T-helper 2 cell treated with Interferon-gamma antibody and Interleukin-4, amounts not matched to agents 5 μg/mL and 100 μg/mL, for 36 hours (primary cell): ENCODE measurements at places on chromosomes 13 and 19.

DNA sequence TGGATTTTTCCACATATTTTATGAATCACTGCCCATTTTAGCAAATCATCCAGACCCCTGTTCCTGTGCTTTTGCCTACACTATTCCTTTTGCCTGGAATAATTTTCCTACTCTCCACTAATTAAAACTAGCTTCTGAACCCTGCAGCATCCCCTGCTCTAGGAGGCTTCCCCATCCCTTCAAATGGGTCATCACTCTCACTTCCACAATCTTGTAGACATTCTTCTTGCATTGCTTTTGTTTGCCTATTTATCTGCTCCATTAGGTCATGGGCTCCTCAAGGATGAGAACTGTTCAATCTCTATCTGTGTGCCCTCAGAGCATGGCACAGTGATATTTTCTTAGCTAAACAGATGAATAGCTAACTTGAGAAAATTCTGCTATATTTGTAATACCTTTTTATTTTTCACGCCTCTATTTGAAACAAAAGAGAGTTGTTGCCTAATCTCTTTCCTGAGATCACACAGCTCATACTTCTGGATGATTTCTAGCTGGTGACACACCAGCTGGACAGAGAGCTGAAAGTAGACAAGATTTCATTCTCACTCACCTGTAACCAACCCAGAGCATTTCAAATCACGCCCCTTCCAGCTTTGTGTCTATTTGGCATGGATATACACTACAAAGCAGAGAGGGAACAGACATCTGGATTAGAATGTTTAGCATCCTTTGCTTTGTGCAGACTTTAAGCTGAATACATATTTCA lies 466.0 kb downstream of the FOXO1 start:
- no peak for DNase-seq
- H3K4me3 ChIP-seq = no peak overlapping the region
- H3K4me1 ChIP-seq = peaks cover 6% of the 10 kb centered on the region
- H3K36me3 ChIP-seq = peaks cover 3% of the 10 kb centered on the region
- H3K27ac ChIP-seq = no peak overlapping the region

GRCh38 chr13:113653264-113654174 lies 4.5 kb downstream of the ATP4B start:
- H3K36me3 ChIP-seq = no peaks in the 10 kb centered on the region
- H3K27ac ChIP-seq = no peak overlapping the region
- DNase-seq = no peak

DNA sequence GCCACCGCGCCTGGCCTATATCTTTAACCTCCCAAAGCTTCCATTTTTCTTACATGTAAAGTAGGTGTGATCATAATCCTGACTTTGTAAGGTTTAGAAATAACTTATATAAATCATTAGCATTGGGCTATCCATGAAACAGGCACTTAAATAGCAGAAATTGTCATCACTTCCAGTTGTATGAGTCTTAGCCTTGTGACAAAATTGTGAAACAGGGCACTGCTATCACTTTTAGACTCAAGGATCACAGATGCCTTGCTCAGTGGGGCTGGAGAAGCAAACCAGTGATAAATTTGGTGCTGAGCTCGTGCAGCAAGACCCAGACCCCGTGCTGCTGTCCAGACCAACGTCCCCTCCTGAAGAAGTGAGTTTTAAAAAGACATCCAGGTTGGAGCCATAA lies 209.7 kb downstream of the KATNAL1 start:
- DNase-seq = no peak
- H3K36me3 ChIP-seq = no peaks in the 10 kb centered on the region
- H3K4me3 ChIP-seq = no peak overlapping the region
- no peak overlapping the region for H3K27ac ChIP-seq
- no peaks in the 10 kb centered on the region for H3K4me1 ChIP-seq

GRCh38 chr13:40221460-40222201 lies 444.8 kb downstream of the FOXO1 start:
- H3K36me3 ChIP-seq = no peaks in the 10 kb centered on the region
- DNase-seq = peak; percentile 53
- H3K4me3 ChIP-seq = peak overlapping the region; percentile 68

DNA sequence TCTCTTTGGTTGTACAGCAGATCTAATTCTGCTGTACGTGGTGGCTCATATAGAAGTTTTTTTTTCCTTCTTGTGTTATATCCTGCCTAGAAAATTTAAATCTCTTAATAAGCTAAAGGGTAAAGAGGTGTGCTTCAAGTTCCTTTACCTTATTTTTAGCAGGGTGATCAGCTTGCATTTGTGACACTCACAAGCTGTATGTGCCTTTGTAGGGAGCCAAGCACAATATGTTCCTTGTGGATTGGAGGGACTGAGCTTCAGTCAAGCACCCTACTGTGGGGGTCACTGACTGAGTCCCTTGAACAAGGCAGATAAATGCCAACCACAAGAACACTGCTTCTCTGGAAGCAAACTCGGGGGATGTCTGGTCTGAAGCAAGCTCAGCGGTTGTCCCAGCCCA lies 12.6 kb upstream of the ERICH6B start:
- H3K27ac ChIP-seq = no peak overlapping the region
- DNase-seq = no peak
- peaks cover 12% of the 10 kb centered on the region for H3K27me3 ChIP-seq
- H3K4me1 ChIP-seq = peaks cover 10% of the 10 kb centered on the region

- no peaks in the 10 kb centered on the region for H3K36me3 ChIP-seq
- H3K4me1 ChIP-seq = peaks cover 27% of the 10 kb centered on the region
- no peak overlapping the region for H3K4me3 ChIP-seq
These were observed 230.8 kb downstream of the DLEU7 start for GRCh38 chr13:50612717-50613116.

- no peaks in the 10 kb centered on the region for H3K27me3 ChIP-seq
- DNase-seq = no peak
- no peak overlapping the region for H3K4me3 ChIP-seq
- no peaks in the 10 kb centered on the region for H3K4me1 ChIP-seq
- no peaks in the 10 kb centered on the region for H3K36me3 ChIP-seq
- no peak overlapping the region for H3K27ac ChIP-seq
These were observed 79.7 kb downstream of the INSR start for GRCh38 chr19:7214324-7215089.

DNA sequence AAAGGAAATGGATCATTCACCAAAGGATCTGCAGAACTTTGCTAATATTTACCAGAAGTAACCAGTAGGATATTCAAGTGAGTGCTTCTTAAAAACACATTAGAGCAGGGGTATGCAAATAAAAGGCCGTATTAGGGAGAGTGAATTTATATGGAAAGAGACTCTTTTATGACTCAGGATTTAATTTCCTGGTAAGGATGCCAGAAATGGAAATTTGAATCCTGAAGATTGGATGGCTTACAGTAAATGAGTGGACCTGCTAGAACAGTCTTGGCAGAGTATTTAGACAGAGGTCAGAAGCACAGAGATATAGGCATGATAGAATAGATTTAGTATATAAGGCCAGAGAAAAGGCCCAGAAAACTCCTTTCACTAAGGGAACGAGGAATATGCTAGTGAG lies 201.6 kb downstream of the SLITRK5 start:
- H3K27me3 ChIP-seq = no peaks in the 10 kb centered on the region
- H3K4me3 ChIP-seq = no peak overlapping the region
- no peak overlapping the region for H3K27ac ChIP-seq
- H3K36me3 ChIP-seq = no peaks in the 10 kb centered on the region
- DNase-seq = no peak
- no peaks in the 10 kb centered on the region for H3K4me1 ChIP-seq

DNA sequence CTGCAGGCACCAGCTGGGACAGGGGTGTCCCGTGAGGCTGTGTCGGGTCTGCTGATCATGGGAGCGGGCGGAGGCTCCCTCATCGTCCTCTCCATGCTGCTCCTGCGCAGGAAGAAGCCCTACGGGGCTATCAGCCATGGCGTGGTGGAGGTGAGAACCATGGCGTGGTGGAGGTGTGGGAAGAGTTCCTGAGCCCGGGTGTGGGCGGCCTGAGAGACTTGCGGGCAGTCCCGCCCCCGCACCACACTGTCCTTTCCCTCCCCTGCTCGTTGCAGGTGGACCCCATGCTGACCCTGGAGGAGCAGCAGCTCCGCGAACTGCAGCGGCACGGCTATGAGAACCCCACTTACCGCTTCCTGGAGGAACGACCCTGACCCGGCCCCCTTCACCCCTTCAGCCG lies 10.7 kb downstream of the APLP1 start:
- no peak overlapping the region for H3K4me3 ChIP-seq
- no peak overlapping the region for H3K27ac ChIP-seq
- H3K4me1 ChIP-seq = peaks cover 9% of the 10 kb centered on the region
- DNase-seq = no peak
- H3K27me3 ChIP-seq = peaks cover 4% of the 10 kb centered on the region

DNA sequence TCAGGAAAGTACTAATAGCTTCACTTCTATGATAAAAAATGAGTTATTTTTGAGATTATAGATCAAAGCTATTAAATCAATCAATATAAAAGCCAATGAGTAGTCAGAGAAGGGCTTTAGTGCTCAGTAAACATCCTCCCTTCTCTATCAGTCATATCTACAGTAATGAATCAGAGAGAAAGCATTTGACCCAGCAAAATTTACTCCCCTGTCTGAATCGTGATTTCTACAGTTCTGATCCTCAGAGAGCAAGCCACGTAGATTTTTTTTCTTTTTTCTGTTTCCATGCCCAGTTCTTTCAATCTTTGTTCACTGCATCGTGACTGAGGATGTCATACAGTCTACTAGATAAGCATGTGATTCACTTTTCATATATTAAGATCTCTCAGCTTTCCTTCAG lies 16.2 kb upstream of the MBNL2 start:
- peaks cover 14% of the 10 kb centered on the region for H3K36me3 ChIP-seq
- peaks cover 25% of the 10 kb centered on the region for H3K4me1 ChIP-seq
- H3K4me3 ChIP-seq = no peak overlapping the region
- H3K27ac ChIP-seq = no peak overlapping the region

DNA sequence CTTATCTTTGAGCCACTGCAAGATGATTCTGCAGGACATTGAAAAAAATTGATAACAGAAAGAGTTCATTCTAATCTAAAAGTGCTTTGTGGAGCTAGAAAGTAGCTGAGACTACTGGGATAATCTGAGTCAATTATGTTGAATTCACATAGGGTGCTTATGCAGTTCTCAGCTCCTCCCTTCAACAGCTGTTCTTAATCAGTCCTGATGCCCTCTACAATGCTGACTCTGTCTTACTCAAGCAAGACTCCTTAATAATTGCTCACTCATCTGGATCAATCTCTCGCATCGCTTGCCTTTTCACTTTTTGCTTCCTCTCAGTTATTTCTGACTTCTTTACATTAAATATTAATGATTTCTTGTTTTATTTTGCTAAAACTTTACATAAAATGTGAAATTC lies 182.1 kb downstream of the PCDH17 start:
- H3K27ac ChIP-seq = no peak overlapping the region
- H3K4me1 ChIP-seq = no peaks in the 10 kb centered on the region
- H3K36me3 ChIP-seq = no peaks in the 10 kb centered on the region
- no peak for DNase-seq

GRCh38 chr19:991174-991931 lies 7.2 kb downstream of the WDR18 start:
- H3K27me3 ChIP-seq = peaks cover 2% of the 10 kb centered on the region
- H3K27ac ChIP-seq = no peak overlapping the region
- H3K36me3 ChIP-seq = peaks cover 20% of the 10 kb centered on the region

- no peak for DNase-seq
- peak within 1 kb of the TSS; percentile 39 for H3K4me3 ChIP-seq
- H3K36me3 ChIP-seq = no peaks in the 10 kb centered on the region
- H3K4me1 ChIP-seq = peaks cover 1% of the 10 kb centered on the region
These were observed at the start of gene SACS for GRCh38 chr13:23433171-23434153. TSS of gene SACS (minus strand) at chr13:23433702. CDS start at chr13:23411239, 22,463 bp downstream.

DNA sequence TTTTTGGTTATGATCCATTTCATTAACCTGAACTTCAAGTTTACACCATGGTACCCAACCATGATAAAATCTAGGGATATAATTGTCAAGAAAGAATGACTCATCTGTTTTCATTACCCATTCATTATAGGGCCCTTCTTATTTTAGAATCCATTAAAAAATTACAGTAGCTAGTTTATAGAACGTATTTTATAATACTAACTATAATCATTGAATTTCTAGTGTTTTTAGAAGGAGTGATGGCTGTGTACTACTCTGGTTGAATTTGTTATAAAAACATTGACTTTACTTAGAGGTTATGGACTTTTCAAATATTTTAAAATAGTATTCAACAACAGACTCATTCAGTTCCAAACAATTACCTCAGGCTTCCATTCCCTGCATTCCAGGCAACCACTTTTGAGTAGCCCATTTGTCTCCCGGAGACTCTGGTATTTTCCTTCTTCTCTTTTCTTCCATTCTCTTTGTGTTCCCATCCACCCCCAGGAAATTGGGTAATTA lies 71.9 kb upstream of the KLF12 start:
- no peak for DNase-seq
- no peak overlapping the region for H3K4me3 ChIP-seq
- H3K27ac ChIP-seq = no peak overlapping the region
- H3K36me3 ChIP-seq = no peaks in the 10 kb centered on the region
- H3K4me1 ChIP-seq = peaks cover 3% of the 10 kb centered on the region

- no peak overlapping the region for H3K4me3 ChIP-seq
- H3K36me3 ChIP-seq = no peaks in the 10 kb centered on the region
- H3K4me1 ChIP-seq = no peaks in the 10 kb centered on the region
- no peak for DNase-seq
- no peak overlapping the region for H3K27ac ChIP-seq
These were observed 1779.6 kb upstream of the PRR20A start for GRCh38 chr13:55361141-55361540.

DNA sequence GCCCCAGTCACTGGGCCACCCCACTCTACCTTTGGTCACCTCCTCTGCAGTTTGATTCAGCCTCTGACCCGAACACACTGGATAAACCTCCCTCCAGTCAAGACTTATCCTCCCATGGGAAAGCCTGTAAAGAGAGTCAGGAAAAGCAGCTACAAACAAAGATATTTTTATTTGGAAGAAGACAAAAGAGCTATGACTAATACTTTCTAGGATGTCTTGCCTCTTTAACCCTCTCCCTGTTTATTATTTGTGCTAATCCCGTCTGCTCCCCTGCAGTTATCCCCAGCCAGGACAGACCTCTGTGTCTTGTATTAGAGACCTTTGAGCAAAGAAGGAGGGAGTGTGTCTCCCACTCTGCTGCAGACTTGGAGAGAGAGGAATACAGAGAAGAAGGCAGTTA lies 178.3 kb downstream of the EFNB2 start:
- no peaks in the 10 kb centered on the region for H3K36me3 ChIP-seq
- no peaks in the 10 kb centered on the region for H3K27me3 ChIP-seq
- H3K27ac ChIP-seq = no peak overlapping the region

GRCh38 chr19:58059671-58060078 lies 593 bp downstream of the ZNF135 start:
- DNase-seq = no peak
- H3K27ac ChIP-seq = no peak overlapping the region
- no peaks in the 10 kb centered on the region for H3K4me1 ChIP-seq
- H3K27me3 ChIP-seq = no peaks in the 10 kb centered on the region
- no peak overlapping the region for H3K4me3 ChIP-seq

DNA sequence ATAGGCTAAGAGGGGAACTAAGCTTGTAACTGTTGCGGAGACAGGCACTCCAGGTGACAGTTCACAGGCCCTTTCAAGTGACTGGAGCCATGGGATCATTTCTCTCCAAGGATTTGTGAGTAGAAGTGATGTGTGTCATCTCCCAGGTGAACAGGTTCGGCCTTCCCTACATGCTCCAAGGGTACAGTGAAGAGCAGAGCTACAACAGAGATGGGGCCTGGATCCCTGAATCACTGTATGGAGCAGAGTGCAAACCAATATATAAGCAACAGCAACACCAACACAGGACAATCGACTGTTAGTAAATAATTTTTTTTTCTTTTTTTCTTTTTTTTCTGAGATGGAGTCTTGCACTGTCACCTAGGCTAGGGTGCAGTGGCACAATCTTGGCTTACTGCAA lies 15.0 kb downstream of the ZSCAN18 start:
- no peak overlapping the region for H3K27ac ChIP-seq
- no peak overlapping the region for H3K4me3 ChIP-seq
- peaks cover 3% of the 10 kb centered on the region for H3K36me3 ChIP-seq
- no peak for DNase-seq
- no peaks in the 10 kb centered on the region for H3K4me1 ChIP-seq
- no peaks in the 10 kb centered on the region for H3K27me3 ChIP-seq
